ENCODE measurements at places on chromosomes 2 and 18.

DNA sequence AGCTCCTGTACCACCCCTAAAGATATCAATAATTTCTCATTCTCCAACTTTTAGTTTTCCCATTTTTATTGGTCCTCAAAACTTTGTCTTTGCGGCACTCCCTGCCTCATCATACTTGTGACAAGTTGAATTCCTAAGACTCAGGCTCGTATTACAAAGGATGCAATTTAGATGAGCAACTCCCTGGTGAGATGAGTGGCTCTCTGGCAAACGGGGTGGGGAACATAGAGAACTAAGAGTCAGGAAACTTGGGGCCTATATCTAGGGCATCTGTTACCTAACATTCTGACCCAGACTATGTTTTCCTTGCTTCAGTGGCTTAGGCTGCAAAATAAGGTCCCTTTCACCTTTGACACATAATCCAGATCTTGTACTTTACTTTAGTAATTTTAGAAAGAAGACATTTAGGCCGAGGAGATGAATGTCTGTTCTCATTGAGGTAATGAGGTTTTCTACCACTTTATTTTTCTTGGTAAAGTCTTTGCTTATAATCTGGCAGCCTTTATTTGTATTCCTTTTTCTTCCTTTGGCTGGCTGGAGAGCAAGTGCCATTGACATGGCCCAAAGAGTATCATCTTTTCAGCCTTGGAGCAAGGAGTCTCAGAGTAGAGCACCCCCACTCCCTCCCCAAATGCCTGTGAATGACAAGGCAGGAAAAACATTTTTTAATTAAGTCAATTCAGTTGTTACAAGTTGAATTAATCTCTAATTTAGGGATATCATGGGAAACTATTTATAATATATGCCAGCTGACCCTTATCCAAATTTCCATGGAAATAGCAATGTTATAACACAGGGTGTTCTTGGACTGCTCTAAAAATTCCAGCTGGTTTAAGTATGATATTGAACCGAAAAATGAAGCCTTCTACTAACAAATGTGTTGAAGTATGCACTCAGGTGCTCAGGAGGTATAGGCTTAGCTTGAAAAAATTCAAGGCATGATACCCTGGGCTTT lies 15.2 kb downstream of the TSPYL6 start:
- H3K27me3 ChIP-seq, result no peaks in the 10 kb centered on the region
- no peak overlapping the region for H3K4me3 ChIP-seq
- no peak for DNase-seq
- H3K36me3 ChIP-seq, result no peaks in the 10 kb centered on the region
- peak overlapping the region; percentile 45 for H3K27ac ChIP-seq

- no peaks in the 10 kb centered on the region for H3K36me3 ChIP-seq
- no peak overlapping the region for H3K27ac ChIP-seq
- DNase-seq, result no peak
- no peaks in the 10 kb centered on the region for H3K27me3 ChIP-seq
Observed at GRCh38 chr2:47457268-47457667, 54.3 kb downstream of the MSH2 start.

DNA sequence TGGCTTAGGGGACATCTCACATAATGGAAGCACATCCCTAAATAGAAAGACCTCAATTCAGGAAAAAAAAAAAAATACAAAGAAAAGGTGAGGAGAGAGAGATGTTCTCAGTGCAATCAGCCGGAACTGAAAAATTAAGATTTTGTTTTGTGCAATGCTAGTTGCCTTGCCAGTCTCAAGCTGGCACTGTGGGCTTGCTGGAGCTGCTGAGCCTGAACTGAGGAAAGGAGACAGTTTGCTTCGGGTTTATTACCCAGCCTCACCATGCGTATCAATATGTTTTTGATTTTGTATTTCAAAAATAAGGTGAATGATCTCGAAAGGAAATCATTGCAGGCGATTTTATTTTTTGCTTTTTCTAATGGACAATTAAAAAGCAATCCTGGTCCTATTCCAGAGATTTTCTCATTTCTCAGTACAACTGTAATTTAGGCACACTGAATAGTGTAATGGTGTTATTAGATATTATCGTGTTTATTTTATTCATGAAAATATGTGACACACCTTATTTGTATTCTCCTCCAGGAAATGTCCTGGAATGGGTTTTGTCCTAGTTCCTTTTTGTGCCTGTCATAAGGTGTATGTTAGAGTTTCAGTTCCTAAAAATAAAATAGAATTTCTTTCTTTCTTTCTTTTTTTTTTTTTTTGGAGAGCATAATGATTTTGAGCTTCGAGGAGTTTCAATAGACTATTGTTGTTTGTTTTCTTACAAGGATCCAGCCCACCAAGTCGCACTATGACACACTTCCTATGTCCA lies 72.8 kb upstream of the ZEB2 start:
- DNase-seq, result no peak
- H3K27ac ChIP-seq, result no peak overlapping the region
- no peaks in the 10 kb centered on the region for H3K36me3 ChIP-seq
- no peaks in the 10 kb centered on the region for H3K27me3 ChIP-seq

DNA sequence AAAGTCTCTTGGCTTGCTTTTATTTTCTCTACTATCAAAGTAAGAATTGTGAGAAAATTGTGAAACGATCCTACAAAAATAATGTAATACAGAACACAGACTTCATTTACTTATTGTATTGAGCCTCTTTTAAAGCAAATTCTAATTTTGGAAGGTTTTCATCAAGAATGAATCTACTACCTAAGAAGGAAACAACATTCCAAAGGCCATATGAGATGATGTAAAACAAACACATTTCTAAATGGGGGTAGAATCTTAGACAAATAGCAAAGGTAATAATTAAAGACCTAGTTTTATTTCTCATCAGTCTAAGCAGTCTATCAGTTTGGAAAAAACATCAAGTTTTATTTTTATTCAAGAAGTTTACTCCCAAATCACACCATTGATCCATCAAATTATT lies 20.6 kb downstream of the FN1 start:
- H3K4me3 ChIP-seq, result no peak overlapping the region
- H3K27ac ChIP-seq, result no peak overlapping the region
- H3K4me1 ChIP-seq, result no peaks in the 10 kb centered on the region
- H3K27me3 ChIP-seq, result no peaks in the 10 kb centered on the region
- H3K36me3 ChIP-seq, result no peaks in the 10 kb centered on the region

- H3K4me1 ChIP-seq, result peaks cover 14% of the 10 kb centered on the region
- peak overlapping the region; percentile 95 for H3K4me3 ChIP-seq
- peak overlapping the region; percentile 100 for H3K27ac ChIP-seq
- H3K27me3 ChIP-seq, result no peaks in the 10 kb centered on the region
- no peak for DNase-seq
- peaks cover 25% of the 10 kb centered on the region for H3K36me3 ChIP-seq
Observed at GRCh38 chr2:43228321-43228751, 1.9 kb upstream of the ZFP36L2 start.

DNA sequence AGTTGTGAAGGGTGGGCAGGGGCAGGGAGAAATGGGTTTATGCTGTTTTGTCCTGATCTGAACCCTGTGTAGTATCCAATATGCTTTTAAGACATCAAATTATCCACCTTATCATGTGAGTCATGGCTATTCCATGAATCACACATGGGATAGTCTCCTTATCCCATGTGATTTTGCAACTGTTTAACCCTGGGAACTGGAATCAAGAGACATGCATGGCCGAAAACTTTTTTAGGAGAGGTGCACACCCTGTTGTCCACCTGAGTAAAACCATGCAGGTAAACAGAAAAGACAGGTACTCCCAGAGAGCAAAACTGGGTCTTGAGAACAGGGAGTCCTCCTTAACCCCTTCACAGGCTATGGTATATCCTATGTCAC lies 490.6 kb upstream of the HS6ST1 start:
- no peaks in the 10 kb centered on the region for H3K36me3 ChIP-seq
- DNase-seq, result no peak
- H3K27me3 ChIP-seq, result no peaks in the 10 kb centered on the region

GRCh38 chr18:34261865-34262780 lies 37.4 kb upstream of the NOL4 start:
- H3K36me3 ChIP-seq, result no peaks in the 10 kb centered on the region
- no peak overlapping the region for H3K27ac ChIP-seq
- H3K27me3 ChIP-seq, result no peaks in the 10 kb centered on the region
- DNase-seq, result no peak

- no peak overlapping the region for H3K4me3 ChIP-seq
- no peak overlapping the region for H3K27ac ChIP-seq
- H3K4me1 ChIP-seq, result no peaks in the 10 kb centered on the region
Observed at GRCh38 chr2:238774980-238775509, 72.8 kb upstream of the TWIST2 start.

DNA sequence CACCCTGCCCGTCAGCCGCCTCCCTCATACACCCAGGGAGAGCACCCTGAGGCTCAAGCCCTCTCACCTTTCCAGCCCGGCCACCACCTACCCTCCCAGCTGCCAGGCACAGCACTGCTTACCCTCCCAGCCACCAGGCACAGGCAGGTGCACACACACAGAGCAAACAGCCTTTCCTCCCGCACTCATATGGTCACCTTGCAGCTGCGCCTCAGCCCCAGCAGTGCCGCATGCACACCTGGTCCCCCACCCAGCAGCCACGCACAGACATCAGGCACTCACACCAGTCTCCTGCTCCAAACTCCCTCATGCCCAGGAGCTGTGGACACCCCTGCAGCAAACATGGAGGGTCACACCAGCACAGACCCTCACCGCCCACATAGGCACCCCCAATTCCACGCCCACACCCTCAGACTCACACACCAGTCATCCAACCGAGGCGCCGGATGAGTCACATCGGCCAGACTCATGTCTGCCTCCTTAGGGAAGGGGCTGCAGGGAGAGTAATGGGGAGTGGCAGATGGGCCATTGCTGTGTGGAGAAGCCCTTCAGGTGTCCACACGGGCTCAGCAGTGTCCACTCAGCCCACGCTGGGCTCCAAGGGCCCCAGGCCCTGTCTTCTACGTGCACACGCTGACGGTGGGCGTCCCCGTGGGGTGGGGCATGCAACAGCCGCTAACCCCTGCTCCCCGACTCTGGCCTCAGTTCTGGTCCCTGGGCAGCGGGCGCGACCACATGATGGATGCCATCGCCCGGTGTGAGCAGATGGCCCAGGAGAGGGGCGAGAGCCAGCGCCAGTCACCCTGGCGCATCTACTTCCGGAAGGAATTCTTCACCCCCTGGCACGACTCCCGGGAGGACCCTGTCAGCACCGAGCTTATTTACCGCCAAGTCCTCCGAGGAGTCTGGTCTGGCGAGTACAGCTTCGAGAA lies 22.3 kb upstream of the GPR17 start:
- no peaks in the 10 kb centered on the region for H3K27me3 ChIP-seq
- no peak for DNase-seq
- H3K27ac ChIP-seq, result no peak overlapping the region
- H3K36me3 ChIP-seq, result peaks cover 73% of the 10 kb centered on the region
- peaks cover 3% of the 10 kb centered on the region for H3K4me1 ChIP-seq

DNA sequence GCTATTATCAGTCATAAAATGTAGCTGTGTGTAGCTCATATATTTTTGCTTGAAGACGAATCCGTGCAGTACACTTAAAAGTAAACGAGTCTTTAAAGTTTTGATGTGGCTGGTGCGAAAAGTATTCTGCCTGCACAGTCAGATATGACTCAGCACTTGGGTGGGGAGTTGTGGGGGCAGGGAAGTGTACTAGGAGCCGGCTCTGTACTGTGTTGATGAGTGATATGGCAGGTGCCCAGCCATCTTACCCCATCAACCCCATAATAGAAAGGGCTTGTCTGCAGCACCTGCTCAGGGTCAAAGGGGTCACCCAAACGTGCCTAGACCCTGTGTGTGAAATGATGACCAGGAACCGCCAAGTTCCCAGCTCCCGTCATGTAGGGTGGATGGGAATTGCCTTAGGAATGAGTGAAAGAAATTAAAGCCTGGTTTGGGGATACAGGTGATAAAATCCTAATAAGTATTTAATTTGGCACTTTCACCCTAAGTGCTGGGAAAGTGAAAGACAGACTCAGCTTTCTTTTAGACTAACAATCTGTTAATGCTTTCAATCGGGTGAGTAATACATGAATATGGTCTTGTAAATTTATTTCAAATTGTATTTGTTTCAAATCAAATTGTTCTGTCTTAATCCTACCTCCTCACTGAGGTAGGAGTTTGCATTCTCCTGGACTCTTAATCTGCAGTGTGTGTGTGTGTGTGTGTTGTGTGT lies 48.0 kb downstream of the BCL2L11 start:
- H3K27ac ChIP-seq, result no peak overlapping the region
- no peak overlapping the region for H3K4me3 ChIP-seq
- no peaks in the 10 kb centered on the region for H3K36me3 ChIP-seq
- H3K4me1 ChIP-seq, result no peaks in the 10 kb centered on the region
- peak; percentile 77 for DNase-seq

GRCh38 chr2:112880091-112880531 lies 30.9 kb upstream of the IL37 start:
- no peaks in the 10 kb centered on the region for H3K4me1 ChIP-seq
- H3K36me3 ChIP-seq, result no peaks in the 10 kb centered on the region
- no peak overlapping the region for H3K27ac ChIP-seq
- no peaks in the 10 kb centered on the region for H3K27me3 ChIP-seq

- H3K4me3 ChIP-seq, result no peak overlapping the region
- H3K27ac ChIP-seq, result no peak overlapping the region
- no peaks in the 10 kb centered on the region for H3K4me1 ChIP-seq
- no peaks in the 10 kb centered on the region for H3K27me3 ChIP-seq
- H3K36me3 ChIP-seq, result no peaks in the 10 kb centered on the region
- DNase-seq, result no peak
Observed at GRCh38 chr2:99971326-99971900, 171.0 kb downstream of the AFF3 start.

DNA sequence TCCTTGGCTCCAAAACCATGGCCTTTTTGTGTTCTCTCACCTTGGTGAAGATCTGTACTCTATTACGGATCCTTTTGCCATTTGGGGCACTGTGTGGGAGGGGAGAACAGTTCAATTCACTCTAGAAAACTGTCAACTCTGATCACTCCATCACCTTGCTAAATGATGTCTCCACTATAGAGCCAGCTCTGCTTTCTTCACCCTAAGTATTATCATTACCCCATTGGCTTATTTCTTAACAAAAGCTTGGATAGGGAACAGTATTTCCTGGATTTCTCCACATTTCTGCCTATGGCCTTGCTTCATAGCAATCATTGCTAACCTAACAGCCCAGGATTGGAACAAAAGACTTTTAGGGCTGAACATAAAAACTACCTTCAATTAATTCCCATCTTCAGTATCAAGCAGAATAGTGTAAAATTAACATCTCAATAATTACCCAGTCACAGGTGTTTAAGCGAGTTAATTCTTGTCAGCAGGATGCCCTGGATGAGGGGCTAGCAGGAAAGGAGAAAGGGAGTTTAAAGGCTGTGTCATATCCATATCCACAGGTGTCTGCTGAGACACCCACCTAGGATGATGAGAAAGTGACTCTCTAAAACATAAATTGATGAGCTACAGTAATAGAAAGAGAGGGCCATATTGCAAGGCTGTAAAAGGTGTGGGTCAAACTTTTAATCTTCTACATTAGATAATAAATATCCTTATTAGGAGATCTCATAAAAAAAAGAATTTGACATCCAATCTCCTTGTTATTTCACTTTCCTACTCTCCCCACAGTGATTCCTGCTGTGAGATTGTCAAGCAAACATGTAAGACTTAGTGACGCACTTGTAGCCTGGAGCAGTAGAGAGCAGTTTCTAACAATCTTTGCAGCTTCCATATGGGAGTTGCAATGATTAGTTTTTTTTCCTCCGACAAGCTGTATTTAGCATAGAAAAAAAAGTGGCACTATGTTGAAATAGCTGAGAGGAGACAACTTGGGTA lies 589.5 kb upstream of the NXPH2 start:
- no peaks in the 10 kb centered on the region for H3K36me3 ChIP-seq
- no peak overlapping the region for H3K4me3 ChIP-seq
- DNase-seq, result no peak
- H3K4me1 ChIP-seq, result no peaks in the 10 kb centered on the region
- H3K27ac ChIP-seq, result no peak overlapping the region
- H3K27me3 ChIP-seq, result no peaks in the 10 kb centered on the region

Measured in Peyer's patch (tissue), 4 donors.